ENCODE measurements at places on chromosomes 7 and 10.

DNA sequence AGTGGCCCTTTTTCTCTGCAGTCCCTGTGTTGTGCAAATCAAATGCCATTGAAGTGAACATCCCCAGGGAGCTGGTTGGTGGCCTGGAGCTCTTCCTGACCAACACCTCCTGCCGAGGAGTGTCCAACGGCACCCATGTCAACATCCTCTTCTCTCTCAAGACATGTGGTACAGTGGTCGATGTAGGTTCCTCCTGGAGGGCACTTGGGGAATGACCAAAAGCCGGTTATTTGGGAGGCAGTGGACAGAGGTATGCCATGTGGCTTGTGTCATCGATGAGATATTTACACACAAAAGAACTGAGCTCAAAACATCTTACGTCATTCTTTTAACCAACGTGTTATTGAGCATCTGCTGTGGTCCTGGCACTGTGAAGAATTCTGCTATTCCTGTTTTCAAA is 19.7 kb downstream of the OIT3 start:
- DNase-seq, result no peak

DNA sequence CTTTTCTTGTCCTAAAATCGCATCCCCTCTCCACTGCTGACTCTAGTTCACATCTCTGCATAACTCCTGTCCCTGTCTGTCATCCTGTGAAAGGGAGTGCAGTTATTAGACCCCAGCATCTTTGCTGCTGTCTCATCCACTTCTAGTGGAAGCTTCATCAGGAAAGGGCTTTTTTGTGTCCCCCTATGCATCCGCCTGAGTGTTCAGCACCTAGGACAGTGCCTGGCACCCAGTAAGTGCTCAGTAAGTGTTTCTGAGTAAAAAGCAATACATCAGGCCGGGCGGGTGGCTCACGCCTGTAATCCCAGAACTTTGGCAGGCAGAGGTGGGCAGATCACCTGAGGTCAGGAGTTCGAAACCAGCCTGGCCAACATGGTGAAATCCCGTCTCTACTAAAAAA is 211.8 kb upstream of the FOXK1 start:
- DNase-seq, result no peak

GRCh38 chr10:44619521-44619920 is 234.6 kb upstream of the CXCL12 start:
- DNase-seq, result no peak

DNA sequence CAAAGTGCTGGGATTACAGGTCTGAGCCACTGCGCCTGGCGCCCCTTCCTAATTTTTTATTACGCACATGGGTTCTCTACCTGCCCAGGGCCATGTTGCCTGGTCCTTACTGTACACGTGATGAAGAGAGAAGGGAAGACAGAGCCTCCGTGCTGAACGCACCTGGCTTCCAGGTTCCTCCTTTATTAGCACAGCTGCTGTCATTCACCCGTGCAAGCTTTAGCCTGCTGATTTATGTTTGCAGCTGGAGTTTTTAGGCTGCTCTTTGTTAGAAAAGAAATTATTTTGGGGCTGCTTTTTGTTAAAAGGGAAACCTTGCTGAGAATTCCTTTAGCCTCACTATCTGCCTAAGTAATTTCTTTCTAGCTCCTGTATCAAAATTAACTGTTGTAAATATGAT is 417.0 kb downstream of the CALN1 start:
- DNase-seq, result no peak

- DNase-seq, result no peak
These were observed 27.0 kb downstream of the PFKFB3 start for GRCh38 chr10:6229746-6230145.

GRCh38 chr10:109880886-109881768 is 42.2 kb downstream of the XPNPEP1 start:
- DNase-seq, result no peak

DNA sequence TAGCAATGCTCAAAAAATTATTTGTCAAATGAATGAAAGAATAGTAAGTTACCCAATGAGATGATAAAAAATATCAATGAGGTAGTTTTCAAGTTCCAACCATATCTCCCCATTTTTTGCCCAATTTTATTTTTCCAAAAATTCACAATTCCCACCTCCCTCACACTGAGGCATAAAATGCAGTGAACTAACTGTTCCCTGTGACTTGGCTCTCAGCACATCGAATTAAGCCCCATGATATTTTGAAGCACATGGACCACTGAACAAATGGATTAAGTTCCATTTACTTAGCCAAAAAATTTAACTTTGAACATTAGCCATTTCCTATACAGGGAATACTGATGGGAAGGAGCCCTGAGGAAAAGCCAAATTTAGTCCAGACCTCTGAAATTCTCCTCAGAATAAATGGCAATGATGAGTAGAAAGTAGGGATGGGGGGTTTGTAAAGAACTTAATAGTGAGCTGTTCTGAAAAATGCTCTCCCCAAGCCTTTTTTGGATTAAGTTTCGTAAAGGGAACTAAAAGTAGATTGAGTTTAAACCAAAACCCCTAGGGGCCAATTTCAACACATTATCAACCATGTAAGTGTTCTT is 166.3 kb upstream of the GRM3 start:
- no peak for DNase-seq

- DNase-seq, result no peak
These were observed 162.9 kb downstream of the SH3PXD2A start for GRCh38 chr10:103692436-103692951.

- DNase-seq, result no peak
These were observed 1049.9 kb downstream of the REEP3 start for GRCh38 chr10:64571056-64571455.

GRCh38 chr7:29871787-29872398 is 65.6 kb downstream of the WIPF3 start:
- DNase-seq, result no peak
